B cell (primary cell): ENCODE measurements at places on chromosomes 13 and 19.

DNA sequence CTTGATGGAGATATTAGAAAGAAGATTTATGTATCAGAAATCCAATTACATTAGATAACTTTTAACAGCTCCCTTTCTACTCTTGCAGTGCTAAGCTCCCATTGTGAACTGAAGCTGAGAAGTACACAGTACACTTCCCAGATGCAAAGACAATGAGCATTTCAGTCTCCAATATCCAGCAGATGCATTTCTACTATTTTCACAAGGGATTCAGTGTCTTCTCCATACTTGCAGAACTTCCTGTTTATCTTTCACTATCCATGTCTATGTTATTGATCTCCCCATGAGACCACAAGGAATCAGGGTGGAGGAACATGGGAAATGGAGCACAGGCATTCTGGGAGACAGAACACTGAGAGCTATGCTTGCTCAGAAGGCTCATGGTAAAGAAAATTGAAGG is 207.5 kb downstream of the ENOX1 start:
- no peak for DNase-seq

- no peak for DNase-seq
Measured at GRCh38 chr13:91323349-91323748, 24.1 kb upstream of the MIR17HG start.

DNA sequence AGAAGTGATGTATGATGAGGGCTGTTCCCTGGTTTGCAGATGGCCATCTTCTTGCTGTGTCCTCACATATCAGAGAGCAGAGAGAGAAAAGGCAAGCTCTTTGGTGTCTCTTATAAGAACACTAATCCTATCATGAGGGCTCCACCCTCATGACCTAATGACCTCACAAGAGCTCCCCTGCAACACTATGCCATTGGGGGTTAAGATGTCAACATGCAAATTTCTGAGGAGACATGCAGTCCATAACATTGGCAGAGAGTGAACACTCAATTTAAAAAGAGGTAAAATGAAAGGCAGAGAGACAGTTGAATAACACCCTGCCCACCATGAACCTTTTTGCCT is 10.9 kb downstream of the FAM187B start:
- no peak for DNase-seq

- DNase-seq: no peak
Measured at GRCh38 chr13:81304121-81304659, 963.3 kb upstream of the SPRY2 start.

DNA sequence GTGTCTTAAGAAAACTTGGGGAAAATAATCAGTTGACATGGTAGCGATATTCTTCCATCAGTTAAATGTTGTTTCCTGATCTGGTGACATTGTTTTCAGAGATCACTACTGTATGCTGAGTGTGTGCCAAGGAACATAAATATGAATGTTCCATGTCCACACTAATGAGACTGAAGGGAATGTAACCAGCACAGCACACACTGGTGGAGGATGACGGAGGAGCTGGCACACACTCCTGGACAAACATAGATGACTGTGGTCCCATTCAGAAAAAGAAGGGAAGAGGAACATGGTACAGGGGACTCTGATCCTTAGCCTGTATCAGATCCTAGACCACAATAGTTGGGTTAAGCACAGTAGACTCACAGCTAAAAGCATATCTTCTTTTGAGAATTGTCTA is 574.8 kb downstream of the MYO16 start:
- DNase-seq: no peak

GRCh38 chr13:30159446-30159839 is 147.9 kb downstream of the KATNAL1 start:
- DNase-seq: no peak

- no peak for DNase-seq
Measured at GRCh38 chr19:56211718-56212117, 9.6 kb downstream of the ZSCAN5C start.

DNA sequence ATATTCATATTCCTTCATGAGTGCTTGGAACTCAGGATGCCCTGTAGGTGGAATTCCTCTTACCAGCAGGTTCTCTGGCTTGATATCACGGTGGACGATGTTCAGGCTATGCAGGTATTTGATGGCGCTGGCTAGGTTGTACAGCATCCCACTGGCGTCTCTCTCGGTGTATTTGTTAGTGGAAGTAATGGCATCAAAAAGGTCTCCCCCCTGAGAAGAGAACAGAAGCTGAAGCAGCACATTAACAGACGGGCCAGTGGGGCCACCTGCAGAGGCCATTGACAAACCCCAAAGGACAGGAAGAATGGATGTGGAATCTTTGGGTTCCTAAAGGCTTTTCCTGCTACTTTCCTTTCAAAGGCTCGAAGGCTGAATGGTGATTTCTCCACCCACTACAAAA is 308.5 kb downstream of the DCLK1 start:
- no peak for DNase-seq

DNA sequence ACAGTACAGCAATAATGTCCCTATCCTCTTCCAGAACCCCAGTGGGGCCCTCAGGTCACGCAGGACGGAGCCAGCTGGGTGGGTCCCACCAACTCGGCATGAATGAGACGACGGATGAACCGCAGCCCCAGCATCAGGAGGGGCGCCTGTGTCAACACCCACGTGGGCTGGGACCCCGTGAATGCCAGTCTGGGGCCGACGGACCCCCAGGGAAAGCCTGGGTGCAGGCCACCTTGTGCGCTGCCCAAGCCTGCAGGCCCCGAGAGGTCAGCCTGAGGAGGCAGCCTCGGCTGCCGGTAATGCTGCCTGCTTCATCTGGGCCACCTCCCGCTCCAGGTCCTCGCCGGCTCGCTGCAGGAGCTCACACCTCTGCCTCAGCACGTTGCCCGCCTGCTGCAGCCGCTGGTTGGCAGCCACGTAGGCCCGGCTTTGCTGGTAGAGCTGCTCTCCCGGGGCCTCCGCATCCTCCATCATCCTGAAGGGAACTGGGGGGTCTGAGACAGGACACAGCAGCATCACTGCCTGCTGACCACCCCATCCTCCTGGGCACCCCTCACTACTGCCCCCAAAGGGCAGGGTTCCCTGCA is 4.2 kb downstream of the C19orf25 start:
- DNase-seq: no peak

DNA sequence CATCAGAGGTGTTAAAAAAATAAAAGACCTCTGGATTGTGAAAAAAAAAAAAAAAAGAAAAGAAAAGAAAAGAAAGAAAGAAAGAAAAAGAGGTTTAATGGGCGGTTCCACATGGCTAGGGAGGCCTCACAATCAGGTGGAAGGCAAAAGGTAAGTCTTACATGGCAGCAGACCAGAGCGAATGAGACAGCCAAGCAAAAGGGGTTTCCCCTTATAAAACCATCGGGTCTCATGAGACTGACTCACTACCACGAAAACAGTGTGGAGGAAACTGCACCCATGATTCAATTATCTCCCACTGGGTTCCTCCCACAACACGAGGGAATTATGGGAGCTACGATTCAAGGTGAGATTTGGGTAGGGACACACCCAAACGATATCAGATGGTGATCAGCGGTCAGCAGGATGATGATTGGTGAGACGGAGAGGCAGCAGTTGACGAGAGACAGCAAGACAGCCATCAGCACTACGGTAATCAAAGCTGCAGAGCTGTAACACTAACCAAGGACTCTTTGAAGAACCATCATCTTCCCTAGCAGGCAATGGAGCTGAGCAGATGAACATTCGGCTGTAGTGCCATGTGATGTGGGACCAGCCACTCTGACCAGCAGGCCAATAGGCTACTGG is 3.9 kb upstream of the CD209 start:
- peak; percentile 91 for DNase-seq

DNA sequence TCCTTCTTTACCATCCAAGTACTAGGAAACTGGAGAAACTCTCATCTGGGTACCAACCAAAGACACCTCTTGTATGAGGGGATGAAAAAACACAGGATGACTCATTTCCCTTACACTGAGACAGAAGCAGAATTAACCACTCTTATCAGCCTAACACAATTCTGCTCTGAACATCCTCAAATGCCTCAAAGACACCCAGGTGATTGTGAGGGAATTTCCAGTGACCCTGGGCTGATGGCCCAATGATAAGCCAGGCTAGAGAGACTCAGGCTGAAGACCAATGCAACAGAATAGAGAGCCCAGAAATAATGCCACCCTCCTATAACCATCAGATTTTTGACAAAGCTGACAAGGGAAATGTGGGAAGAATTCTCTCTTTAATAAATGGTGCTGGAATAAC is 7.0 kb downstream of the ZNF737 start:
- no peak for DNase-seq

- DNase-seq: no peak
Measured at GRCh38 chr19:18809149-18809868, 18.2 kb upstream of the COMP start.

DNA sequence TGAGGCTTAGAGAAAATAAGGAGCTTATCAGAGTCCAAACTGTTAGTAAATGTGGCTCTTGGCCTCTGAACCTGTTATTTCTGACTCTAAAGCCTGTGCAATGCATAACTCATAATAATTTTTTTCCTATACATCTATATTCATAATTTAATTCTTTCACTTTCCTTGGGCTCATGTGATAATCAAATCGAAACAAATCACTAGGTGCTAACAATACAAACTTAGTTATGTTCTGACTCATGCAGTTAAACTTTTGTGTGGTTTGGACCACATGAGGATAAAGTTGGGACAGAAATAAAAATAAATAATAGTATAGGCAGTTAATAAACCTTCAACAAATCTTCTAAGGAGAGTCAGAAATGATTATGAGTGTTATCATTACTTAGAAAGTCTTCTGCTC is 1629.0 kb downstream of the OLFM4 start:
- no peak for DNase-seq

DNA sequence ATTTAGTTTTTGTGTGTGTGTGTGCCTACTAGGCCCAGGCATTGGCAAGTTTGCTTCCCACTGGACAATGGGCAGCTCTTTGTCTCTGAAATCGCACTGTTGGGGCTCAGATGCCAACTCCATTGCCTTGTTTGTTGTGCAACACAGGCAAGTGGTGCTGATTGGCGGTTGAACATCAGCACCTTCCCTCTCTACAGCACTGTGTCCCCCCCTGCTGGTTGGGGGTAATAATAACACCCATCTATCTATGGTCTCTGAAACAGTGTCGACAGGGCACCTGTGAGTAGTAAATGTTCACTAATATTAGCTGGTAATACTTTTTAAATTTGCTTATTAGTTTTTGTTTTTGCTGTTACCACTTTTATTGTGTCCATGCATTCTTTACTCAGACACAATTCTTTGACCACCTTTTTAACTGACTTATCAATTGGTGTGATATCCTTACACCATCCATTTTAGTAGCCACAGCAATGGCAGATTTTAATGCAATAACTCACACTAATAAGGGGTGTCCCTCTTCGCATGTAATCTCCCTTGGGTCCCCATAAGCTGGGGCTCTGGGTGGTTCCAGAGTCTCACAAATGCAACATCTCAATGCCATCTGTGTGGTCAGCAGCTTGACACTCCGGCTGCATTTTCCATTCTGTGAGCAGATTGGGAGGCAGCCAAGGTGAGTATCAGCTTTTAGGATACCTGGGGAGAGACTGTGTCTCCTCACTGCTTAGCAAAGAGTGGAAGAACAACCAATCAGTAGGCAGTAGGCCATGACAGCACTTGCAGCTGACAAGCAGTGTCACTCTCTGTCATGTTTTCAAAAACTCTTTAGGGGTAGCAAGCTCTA is 47.7 kb upstream of the UQCRFS1 start:
- no peak for DNase-seq
